MV-4-11 (cell line): ENCODE measurements at places on chromosomes 16 and 17.

DNA sequence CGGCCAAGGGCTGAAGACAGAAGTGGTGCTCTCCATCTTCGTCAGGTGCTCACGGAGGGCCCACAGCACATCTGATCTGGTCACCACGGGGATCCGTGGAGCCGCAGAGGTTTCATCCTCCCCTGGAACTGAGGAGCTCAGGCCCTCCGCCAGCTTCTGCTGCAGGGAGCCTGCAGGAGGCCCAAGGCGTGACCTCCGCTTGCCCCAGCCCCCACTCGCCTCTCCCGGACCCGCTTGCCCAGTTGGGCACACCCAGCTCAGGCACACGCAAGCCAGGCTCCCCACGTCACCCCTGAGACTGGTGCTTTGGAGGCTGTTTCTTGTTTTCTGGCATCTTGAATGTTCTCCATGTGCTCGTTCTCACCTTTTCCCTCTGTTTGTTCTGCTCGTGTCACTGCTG lies 39.4 kb upstream of the CHMP6 start:
- DNase-seq = no peak

GRCh38 chr17:59832883-59833379 lies 59.8 kb downstream of the TUBD1 start:
- no peak for DNase-seq

DNA sequence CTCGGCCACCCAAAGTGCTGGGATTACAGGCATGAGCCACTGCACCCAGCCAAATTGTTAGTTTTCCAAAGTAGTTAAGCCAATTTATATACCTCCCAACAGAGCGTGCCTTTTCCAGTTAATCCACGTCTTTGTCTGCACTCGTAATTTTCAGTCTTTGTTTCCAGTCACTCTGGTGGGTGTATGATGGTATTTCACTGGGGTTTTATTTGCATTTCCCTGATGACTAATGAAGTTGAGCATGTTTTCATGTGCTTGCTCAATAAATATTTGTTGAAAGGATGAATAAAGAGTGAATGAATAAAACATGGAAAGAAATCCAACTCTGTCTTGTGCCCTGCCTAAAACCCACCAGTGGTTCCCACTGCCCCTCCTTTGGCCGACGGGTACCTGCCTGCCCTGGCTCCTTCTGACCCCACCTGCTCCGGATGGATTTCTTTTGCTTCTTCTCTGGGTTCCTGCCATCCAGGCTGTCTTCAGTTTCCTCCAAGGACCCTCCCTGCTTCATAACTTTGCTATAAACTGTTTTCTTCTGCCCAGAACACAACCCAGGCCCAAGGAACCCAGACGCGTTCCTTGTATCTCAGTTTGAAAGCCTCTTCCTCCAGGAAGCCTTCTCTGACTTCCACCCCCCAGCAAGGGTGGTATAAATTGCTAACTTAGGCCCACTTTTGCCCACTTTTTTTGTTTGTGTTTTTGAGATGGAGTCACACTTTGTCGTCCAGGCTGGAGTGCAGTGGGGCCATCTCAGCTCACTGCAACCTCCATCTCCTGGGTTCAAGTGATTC lies 3.0 kb upstream of the ABCC1 start:
- no peak for DNase-seq

GRCh38 chr17:82678265-82678891 lies 20.1 kb downstream of the RAB40B start:
- DNase-seq = peak; percentile 64

- no peak for DNase-seq
Measured at GRCh38 chr17:57104461-57105175, 19.6 kb downstream of the AKAP1 start.

DNA sequence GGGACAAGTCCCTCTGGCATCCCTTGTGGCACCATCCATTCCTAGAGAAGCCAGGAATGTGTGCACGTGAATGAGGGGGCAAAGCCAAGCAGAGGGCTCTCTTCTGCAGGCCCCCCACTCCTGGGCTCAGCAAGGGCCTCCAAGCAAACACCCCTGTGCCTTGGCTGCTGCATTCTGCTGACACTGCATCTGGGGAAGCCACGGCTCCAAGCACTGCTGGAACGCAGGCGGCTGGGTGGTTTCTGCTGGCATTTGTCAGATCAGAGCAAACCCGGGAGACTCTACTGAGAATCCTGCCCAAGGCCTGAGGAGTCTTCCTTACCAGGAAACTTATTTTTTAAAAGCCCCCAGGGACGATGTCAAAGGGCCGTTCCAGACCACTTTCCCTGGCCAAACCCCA lies 23.3 kb downstream of the ATP6V0D1 start:
- DNase-seq = no peak

GRCh38 chr16:73166947-73167550 lies 119.1 kb upstream of the ZFHX3 start:
- DNase-seq = no peak

- DNase-seq = no peak
Measured at GRCh38 chr17:7846063-7846735, 8.7 kb upstream of the TMEM88 start.

DNA sequence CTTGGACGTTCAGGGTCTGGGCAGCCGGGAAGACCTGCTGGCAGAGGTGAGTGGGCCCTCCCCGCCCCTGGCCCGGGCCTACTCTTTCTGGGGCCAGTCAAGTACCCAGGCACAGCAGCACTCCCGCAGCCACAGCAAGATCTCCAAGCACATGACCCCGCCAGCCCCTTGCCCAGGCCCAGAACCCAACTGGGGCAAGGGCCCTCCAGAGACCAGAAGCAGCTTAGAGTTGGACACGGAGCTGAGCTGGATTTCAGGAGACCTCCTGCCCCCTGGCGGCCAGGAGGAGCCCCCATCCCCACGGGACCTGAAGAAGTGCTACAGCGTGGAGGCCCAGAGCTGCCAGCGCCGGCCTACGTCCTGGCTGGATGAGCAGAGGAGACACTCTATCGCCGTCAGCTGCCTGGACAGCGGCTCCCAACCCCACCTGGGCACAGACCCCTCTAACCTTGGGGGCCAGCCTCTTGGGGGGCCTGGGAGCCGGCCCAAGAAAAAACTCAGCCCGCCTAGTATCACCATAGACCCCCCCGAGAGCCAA lies 8.6 kb upstream of the ABCC3 start:
- DNase-seq = peak; percentile 35

- DNase-seq = no peak
Measured at GRCh38 chr16:46748775-46749705, 896 bp upstream of the MYLK3 start.

DNA sequence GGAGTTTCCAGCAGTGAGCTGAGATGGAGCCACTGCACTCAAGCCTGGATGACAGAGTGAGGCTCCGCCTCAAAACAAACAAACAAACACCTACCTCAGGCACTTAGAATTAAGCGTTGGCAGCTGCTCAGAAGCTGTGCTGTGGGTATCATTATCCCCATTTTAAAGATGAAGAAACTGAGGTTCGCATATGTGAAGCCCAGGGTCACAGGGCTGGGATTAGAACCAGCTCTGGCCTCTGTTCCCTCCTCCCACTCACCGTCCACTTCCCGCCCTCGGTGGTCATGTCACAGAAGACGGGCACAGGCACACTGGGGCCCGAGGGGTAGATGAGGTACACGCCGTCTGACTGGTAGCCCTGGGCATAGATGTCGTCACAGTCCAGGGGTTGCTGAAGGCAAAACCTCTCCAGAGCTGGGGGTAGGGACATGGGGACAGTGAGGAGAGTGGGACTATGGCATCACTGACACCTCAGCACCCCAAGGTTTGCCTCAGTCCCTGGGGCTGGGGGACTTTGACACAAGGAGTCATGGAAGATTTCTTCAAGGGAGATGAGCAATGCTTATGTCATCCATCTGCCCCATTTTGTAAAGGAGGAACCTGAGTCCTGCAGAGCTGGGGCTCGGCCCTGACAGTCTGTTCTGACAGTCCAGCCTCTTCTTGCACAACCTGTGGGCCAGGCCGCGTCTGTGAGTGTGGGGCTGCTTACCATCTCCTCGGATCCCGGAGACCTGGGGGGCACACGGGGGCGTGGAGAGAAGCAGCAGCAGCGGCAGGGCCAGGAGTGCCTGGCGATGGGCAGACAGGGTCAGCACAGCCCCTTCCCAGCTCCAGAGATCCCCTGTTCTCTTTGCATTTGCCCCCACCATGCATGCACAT lies 700 bp downstream of the MFAP4 start:
- peak; percentile 88 for DNase-seq

- DNase-seq = peak; percentile 60
Measured at GRCh38 chr17:17837966-17838962, 1.5 kb upstream of the SREBF1 start.

- no peak for DNase-seq
Measured at GRCh38 chr17:75950855-75951554, 10.2 kb upstream of the FBF1 start.

DNA sequence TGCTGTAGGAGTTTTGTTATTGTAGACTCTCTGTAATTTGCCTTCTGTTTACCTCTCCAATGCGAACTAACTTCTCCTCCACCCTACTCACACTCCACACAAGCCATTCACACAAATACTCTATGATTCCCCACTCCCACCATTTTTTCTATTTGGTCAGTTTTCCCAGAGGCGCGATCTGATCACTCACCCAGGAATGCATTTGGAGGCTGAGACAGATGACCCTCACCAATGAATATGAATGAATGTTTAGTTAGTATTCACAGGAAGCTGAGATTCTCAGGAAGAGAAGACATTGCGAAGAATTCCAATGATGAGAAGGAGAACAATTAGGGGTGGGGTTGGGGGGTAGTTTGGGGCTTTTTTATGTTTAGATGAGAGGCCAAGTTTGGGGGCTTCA lies 10.5 kb upstream of the ANKFN1 start:
- no peak for DNase-seq

DNA sequence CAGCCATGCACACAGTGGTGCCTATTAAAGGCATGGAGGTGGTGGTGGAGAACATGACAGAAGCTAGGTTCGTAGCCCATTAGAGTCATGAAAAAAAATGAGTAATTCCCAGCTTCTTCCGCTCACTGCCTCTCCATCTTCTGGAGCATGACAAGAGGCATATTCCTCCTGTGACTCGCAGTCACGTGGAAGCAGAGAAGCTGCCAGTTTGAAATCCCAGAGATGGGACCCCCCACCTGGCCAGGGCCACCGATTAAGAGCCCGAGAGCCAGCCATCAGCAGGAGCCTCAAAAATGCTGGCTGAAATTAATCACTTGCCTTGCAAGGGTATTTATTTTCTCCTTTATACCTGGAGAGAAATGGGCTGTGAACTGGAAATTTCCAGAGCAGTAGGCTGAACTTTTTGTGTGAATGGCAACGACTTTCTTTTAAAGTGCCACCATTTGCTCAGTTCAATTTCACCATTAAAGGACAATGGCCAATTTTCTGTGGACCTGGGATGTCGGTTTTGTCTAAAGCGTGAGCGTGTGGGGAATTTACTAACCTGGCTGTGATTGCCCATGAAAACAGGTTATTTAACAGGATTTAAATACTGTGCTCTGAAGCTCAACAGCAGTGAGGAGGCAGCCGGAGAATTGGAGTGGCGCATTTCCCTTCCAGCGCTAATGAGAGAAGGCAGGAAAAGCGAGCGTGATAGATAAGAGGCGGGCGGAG lies 189.7 kb upstream of the SDK2 start:
- DNase-seq = no peak

DNA sequence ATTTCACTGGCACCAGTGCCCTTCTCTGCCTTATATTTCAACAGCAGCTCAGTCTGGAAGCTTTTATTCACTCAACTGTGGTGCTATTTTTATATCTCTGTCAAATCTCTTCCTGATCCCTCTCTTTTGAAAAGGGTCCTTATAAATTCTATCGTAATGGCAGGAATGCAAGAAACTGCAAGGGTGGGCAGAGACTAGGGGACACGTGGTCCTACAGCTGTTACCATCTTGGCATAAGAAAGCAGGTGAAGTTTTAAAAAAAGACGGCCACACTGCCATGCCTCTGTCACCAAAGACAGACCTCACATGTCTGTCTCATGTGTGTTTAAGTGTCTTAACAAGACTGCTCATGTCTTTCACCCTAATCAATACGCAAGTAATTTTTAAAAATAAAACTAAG lies 368.4 kb upstream of the CDH11 start:
- no peak for DNase-seq

DNA sequence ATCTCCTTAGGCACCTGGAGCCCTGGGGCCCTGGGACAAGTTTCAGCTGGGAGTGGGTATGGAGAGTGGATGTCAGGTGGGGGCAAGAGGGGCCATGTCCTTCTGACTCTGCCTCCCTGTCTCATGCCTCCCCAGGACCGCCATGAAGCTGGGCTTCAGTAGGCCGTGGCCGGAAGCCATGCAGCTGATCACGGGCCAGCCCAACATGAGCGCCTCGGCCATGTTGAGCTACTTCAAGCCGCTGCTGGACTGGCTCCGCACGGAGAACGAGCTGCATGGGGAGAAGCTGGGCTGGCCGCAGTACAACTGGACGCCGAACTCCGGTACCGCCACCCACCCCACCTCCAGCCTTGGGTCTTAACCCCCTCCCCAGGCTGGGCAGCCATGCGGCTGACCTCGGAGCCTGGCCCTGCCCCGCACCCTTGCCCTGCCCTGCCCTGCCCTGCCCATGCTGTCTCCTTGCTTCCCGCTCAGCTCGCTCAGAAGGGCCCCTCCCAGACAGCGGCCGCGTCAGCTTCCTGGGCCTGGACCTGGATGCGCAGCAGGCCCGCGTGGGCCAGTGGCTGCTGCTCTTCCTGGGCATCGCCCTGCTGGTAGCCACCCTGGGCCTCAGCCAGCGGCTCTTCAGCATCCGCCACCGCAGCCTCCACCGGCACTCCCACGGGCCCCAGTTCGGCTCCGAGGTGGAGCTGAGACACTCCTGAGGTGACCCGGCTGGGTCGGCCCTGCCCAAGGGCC lies 20.0 kb downstream of the ACE start:
- DNase-seq = no peak

DNA sequence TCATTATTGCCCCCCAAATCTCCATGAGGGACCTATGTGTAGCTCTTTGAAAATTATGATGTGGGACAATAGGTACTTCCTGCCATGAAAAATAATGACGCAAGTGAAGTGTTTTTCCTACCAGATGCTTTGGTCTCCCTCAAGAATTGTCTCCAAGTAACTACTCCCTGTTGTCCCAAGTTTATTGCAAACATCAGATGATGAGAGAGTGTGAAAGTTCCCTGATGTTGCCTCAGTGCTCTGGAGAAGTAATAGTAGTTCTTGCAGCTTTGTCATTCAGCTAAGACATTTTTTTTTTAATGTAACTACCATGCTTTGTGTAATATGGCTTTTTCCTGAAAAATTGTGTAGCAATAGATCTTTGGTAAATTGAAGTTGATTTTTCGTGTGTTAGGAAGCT lies 20.1 kb downstream of the LPCAT2 start:
- no peak for DNase-seq

- no peak for DNase-seq
Measured at GRCh38 chr16:89687092-89687940, 827 bp downstream of the CDK10 start.
